Esophagus squamous epithelium (tissue), 5 donors: ENCODE measurements at places on chromosomes 1 and 21.

- DNase-seq = no peak
These were observed 128.3 kb downstream of the TMEM53 start for GRCh38 chr1:44545961-44546360.

DNA sequence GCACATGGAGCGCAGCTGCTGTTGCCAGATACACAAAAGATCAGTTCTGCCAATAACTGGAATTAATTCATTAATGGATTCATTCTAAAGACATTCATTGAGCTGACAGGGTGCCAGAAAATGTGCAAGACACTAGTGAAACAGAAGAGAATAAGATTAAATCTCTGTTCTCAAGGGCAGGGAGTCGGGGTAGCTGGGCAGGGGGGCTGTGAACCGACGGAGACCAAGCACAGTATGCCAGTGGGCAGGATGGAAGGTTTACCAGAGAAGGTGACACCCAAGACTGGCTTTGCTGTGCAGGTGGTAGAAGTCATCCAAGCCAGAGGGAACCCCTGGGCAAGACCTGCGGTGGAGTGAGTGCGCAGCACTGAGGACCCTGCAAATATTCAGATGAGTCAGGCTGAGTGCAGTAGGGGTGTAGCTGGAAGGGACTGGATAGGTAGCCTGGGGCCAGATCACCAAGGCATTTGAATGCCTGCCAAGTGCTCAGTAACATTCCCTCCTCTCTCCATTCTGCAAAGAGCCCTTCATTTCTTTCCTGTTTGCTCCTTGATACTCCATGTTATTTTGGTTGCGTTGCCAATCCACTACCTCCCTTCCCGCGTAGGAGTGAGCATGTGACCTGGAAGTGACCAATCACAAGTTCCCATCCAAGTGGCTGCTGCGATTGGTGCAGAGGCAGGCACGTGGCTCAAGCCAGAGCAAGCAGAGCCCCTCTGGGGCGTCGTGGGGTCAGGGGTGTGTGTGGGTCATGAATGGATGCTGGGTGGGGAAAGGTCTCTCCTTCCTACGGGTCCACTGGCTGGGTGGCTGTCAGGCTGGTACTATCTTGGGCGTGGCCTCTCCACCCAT is 413.1 kb downstream of the PTPRU start:
- DNase-seq = no peak

- DNase-seq = no peak
These were observed 57.4 kb downstream of the COL6A1 start for GRCh38 chr21:46038871-46039397.

DNA sequence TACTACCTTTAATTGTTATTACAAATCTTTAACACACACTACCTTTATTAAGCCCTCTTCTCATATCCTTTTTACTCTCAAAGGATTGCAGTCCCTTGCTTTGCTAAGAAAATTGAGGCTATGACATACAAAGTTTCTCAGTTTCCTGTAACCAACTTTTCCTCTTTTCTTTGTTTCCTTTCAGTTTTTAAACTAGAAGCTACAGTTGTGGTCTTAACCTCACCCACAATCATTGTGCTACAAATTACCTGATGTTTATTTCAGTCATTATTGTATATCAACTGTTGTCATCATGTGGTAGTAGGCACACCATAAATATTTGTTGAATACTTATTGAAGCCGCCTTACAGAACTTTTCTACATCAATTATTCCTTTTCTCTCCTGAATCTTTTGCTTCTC is 51.8 kb downstream of the SLAMF6 start:
- no peak for DNase-seq

- no peak for DNase-seq
These were observed 25.5 kb downstream of the UTS2 start for GRCh38 chr1:7827126-7827955.

DNA sequence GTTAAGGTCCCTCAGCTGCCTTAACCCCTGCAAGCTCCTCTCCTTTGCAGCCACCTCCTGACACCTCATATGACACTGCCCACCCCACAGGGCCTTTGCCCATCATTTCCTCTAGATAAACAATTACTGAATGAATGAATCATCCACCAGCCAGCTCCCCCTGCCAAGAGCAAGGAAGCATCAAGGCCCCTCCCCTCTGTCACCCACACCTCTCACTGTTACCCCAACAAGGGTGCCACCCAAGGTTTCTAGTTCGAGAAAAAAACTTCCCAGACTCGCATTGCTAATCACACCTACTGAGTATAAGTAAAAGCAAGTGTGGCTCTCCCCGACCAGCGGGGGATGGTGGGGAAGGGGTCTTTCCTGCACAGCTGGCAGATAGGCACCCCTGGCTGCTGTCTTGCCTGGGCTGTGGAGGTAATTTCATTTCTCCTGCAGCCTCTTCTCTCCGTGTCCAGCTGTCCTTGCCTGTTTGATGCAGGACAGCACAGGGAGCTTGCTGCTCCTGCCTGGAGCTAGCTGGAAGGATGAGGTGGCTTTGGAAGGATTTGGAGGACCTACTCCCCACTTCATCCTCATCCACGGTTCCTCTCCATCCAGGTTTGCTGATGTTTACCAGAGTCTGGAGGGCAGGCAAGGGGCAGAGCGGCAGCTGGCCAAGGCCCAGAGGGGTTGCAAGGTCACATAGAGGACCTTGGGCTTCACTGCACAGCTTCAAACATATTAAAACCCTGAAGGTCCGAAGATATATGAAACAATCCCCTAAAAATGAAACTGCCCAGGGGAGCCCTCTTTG is 33.1 kb upstream of the LBR start:
- DNase-seq = no peak

DNA sequence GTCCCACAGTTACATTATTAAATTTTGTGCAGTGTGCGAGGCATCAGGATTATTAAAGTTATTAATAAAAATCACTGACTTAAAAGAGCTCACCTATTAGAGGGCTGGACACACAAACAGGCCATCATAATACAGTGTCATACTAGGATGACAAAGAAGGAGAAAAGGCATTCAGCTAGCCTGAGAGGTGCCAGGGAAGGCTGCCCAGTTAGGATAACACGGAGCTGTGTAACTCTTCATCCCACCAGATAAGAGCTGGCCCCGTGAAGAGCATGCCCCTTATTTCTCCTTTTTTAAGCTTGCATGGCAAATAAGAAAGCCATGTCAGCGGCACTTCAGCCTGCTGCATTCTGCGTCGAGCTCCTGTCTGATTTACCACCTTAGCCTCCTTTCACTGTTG is 109.5 kb downstream of the KCNK1 start:
- DNase-seq = no peak

DNA sequence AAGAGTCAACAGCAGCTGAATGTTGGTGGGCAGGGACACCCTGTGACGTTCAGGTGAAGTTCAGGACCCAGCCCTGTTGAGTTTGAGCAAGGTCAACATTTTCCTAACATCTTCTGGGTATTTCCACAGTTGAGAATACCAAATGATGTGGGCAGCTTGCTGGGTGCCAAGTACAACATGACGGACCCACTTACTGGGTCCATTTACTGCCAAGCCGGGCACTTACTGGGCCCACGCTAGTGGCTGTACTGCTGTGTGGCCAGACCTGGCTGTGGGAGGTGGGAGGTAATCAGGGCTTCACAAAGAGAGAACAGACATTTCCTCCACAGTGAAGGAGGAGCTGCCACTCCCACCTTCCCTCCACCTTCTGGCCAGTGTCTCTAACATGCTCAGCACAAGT is 99.2 kb downstream of the PSMG1 start:
- no peak for DNase-seq

- no peak for DNase-seq
These were observed at the start of gene PLA2G2F for GRCh38 chr1:20138961-20139550. PLA2G2F (plus strand) TSS chr1:20139323; CDS start chr1:20139428, 105 bp downstream.

DNA sequence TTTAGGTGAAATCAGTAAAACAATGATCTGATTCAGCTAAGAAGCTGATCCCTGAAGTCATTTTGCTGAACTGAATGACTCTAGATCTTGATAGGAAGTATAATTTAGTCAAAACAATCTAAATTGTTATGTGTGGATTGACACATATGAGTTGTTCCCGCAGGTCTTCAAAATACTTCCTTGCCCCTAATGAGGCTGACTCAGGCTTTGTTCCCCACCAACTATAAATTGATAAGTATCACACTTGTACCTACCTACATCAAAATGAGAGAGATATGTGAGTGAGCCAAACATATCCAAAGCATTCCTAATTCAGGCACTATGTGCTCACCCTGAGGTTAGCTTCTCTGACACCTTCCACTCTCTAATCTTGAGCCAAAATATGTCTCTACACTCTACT is 507.1 kb downstream of the PLPP3 start:
- no peak for DNase-seq

GRCh38 chr1:19644681-19645410 is 735 bp downstream of the NBL1 start:
- DNase-seq = no peak

GRCh38 chr1:225482421-225482950 is 54.6 kb upstream of the LBR start:
- no peak for DNase-seq

DNA sequence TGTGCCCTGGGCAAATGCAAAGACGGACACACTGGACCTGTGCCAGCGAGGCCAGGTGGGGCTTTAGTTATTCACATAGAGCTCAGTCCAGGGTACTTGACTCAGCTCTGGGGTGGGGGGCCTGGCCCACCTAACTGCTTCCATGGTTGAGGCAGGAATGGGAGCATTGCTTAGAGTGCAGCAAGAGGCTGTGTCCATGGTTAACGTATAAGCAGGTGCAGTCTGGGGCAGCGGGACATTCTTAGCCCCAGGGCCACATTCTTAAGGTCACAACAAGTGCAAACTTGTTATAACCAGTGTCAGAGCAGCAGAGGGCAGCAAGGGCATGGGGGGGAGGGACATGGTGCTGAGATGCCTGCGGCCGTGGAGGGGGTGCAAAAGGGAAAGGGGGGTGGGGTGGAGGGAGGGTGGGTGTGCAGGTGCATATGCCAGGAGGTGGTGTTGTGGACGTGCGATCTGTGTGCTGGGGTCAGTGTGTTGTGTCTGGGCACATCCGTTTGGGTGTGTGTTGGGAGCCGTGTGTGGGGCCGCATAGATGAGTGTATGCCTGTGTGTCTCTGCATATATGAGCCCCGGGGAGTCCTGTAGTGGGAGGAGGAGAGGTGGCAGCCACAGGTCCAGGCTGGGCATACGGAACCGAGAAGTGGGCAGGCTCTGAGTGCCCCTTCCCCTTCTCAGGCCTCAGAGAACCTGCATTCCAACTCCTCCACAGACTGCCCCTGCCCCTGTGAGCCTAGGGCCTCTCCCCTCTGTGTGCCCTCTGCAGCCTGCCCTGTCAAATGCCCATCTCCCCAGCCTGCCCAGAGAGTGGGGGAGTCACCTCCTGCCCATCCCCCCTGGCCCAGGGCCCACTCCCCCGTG is 8.4 kb downstream of the KCNJ10 start:
- DNase-seq = no peak

- no peak for DNase-seq
These were observed 81.5 kb downstream of the SCMH1 start for GRCh38 chr1:41160498-41161110.

DNA sequence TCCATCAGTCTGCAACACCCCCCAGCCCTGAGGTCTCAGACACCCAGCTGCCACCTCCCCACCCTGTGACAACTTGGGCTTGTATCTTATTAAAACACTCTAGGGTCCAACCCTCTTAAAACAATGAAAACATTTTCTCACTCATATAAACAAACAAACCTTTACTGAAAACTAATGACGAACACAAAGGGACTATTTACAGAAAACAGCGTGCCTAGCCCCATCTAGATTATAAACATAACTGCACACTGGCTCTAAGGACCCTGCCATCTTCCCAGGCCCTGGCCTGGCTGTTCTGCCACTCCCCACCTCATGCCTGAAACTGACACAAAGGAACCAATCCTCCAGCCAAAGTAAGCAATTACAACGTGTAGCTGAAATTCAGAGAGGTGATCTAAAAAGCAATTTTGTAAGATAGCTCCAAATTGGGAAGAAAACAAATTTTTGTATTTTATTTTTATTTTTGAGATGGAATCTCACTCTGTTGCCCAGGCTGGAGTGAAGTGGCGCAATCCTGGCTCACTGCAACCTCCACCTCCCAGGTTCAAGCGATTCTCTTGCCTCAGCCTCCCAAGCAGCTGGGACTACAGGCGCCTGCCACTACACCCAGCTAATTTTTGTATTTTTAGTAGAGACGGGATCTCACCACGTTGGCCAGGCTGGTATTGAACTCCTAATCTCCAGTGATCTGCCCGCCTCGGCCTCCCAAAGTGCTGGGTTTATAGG is 40.9 kb downstream of the CAPZB start:
- no peak for DNase-seq

DNA sequence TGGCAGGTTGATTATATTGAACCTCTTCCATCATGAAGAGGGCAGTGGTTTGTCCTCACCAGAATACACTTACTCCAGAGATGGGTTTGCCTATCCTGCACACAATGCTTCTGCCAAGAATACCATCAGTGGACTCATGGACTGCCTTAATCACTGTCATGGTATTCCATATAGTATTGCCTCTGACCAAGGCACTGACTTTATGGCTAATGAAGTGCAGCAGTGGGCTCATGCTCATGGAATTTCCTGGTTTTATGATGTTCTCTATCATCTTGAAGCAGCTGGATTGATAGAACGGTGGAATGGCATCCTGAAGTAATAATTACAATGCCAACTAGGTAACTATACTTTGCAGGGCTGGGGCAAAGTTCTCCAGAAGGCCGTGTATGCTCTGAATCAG is 16.6 kb upstream of the GBP6 start:
- no peak for DNase-seq

- no peak for DNase-seq
These were observed 500.9 kb upstream of the PTBP2 start for GRCh38 chr1:96220651-96221050.

DNA sequence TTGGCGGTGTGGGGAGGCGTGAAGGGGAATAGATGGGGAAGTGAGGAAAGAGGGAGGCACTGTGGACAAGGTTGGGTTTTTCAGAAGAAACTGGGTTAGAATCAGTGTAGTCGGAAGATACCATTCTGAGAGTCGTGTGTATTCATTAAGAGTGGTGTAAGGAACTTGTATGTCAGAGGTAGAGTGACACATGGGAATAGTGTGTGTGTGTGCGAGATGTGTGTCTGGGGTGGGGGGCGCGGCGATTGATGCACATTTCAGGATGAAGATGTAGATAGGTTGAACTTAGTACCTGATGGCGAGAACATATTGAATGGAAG is 878 bp downstream of the SMG7 start:
- DNase-seq = no peak

DNA sequence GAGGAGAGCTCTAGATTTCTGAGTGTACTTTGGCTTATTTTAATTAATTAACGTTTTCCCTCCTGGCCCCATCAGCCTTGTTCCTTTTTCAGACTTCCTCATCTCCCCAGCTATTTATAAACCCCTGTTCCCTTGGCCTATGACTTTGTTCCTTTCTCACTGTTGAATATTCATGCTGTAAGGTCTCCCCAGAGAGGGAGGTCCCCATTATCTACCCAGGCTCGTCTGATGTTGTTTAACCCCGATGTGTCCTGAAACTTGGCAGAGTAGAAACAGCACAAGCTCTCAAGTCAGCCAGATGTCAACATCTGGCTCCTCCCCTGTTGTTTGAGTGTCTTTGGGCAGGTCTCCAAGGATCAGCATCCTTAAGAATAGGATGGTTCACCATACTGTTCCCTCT is 153.6 kb downstream of the HIVEP3 start:
- no peak for DNase-seq
